ENCODE measurements at places on chromosomes 11 and 22. TPM values are rescaled to one million over a fixed set of nuclear protein-coding genes. Genes with fewer than 3 reads are reported as not detected.

The PARVA gene
- total RNA-seq, result 0.21 TPM

DNA sequence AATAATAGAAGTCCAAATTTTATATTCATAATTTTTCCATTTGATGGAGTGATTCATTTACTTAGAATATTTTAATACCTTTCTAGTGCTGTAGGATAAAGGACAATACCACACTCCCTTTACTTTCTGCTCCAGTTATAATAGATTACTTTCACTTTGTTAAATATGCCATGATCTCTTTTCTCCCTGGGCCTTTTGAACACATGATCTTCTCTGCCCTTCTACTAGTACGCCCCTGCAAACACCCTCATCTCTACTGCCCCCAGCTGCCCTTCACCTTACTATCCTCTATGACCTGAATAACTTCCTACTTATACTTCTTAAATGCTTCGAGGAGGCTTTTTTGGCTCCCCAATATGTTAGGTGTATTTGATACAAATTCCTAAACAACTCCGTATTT, 177.3 kb downstream of the GUCY1A2 start:
- H3K4me1 ChIP-seq, result no peaks in the 10 kb centered on the region
- no peak overlapping the region for H3K4me3 ChIP-seq
- H3K36me3 ChIP-seq, result no peaks in the 10 kb centered on the region
- H3K27me3 ChIP-seq, result no peaks in the 10 kb centered on the region
- no peak for DNase-seq

GRCh38 chr11:118364956-118365615, 5.7 kb downstream of the UBE4A start:
- H3K27ac ChIP-seq, result no peak overlapping the region
- peaks cover 16% of the 10 kb centered on the region for H3K36me3 ChIP-seq
- no peak overlapping the region for H3K4me3 ChIP-seq
- no peak for DNase-seq
- peaks cover 3% of the 10 kb centered on the region for H3K4me1 ChIP-seq

- H3K4me3 ChIP-seq, result no peak overlapping the region
- no peak overlapping the region for H3K27ac ChIP-seq
- H3K36me3 ChIP-seq, result no peaks in the 10 kb centered on the region
- DNase-seq, result no peak
- no peaks in the 10 kb centered on the region for H3K27me3 ChIP-seq
These were observed 9.4 kb upstream of the PLAAT3 start for GRCh38 chr11:63623513-63624140.

DNA sequence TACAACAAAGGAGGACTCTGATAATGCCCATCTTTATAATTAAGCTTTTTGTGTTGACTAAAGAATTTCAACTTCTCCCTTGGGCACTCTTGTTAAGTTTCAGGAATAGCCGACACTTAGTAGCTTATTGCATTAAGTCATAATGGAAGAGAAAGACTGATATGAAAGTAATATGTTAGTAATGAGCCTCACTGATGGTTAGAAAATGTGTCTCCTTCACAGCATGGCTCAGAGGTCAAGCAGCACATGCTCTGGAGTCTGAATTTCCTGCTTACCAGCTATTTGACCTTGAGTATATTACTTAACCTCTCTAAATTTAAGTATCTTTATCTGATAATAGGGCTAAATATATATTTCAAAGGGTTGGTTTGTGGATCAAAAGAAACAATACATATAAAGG, 39.0 kb downstream of the PDGFD start:
- no peaks in the 10 kb centered on the region for H3K4me1 ChIP-seq
- DNase-seq, result peak; percentile 3
- H3K27me3 ChIP-seq, result no peaks in the 10 kb centered on the region
- no peak overlapping the region for H3K27ac ChIP-seq
- H3K4me3 ChIP-seq, result no peak overlapping the region
- no peaks in the 10 kb centered on the region for H3K36me3 ChIP-seq

The CLDN5 gene
- not detected for total RNA-seq

DNA sequence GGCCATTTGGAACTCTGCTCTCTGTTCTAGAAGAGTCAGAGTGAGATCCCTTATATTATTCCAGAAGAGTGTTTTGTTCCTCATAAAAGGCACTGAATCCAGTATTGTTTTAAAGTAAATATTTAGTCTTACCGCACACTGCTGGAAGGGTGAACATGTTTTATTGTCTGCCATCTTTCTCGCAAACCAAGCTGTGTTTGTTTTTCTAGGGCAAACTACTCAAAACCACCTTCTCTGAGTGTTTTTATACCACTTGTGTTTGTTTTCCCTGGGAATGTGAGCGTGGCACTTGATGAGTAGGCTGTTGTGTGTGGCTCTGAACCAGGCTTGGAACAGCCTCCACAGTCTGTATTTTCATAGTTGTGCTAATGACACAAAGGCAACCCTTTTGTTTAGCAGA, 89.8 kb downstream of the DBX1 start:
- H3K27ac ChIP-seq, result no peak overlapping the region
- DNase-seq, result no peak

GRCh38 chr22:44424867-44425693, 73.0 kb downstream of the RTL6 start:
- H3K27ac ChIP-seq, result no peak overlapping the region
- no peak overlapping the region for H3K4me3 ChIP-seq
- H3K4me1 ChIP-seq, result no peaks in the 10 kb centered on the region

DNA sequence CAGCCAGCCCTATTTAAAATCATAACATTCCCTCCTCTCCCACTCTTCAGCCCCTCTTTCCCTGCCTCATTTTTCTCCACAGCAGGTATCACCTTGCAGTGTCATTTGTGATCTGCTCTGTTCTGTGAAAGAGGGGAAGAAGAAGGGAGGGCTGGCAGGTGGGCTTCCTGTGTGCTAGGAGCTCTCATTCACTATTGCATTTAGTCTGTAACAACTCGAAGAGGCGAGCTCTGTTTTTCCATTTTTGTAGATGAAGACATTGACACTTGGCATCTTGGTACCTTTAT, 52.1 kb upstream of the CRYBB3 start:
- no peak overlapping the region for H3K4me3 ChIP-seq
- H3K36me3 ChIP-seq, result no peaks in the 10 kb centered on the region
- no peak for DNase-seq
- H3K4me1 ChIP-seq, result no peaks in the 10 kb centered on the region
